ENCODE measurements at places on chromosomes 4 and X. TPM values are rescaled to one million over a fixed set of nuclear protein-coding genes. Genes with fewer than 3 reads are reported as not detected.

Gene GIMD1
- not detected for total RNA-seq

Gene KLKB1
- total RNA-seq: not detected

Gene VSIG1
- 0.71 TPM for total RNA-seq

Gene CLGN
- total RNA-seq: 0.25 TPM

Gene APOOL
- total RNA-seq: 8.9 TPM

Gene EPGN
- total RNA-seq: not detected

Gene ASB11
- not detected for total RNA-seq

Gene EIF2S3
- total RNA-seq: 386 TPM

Gene GAGE1
- not detected for total RNA-seq

Gene RAB41
- total RNA-seq: not detected

Gene MAD2L1
- 53.8 TPM for total RNA-seq

Gene HTN1
- total RNA-seq: not detected

Gene MAGEA6
- not detected for total RNA-seq

Gene PABPC1L2A
- total RNA-seq: not detected

Gene TMEM128
- 20.8 TPM for total RNA-seq

Gene SMPX
- total RNA-seq: not detected

Gene MAGEE1
- total RNA-seq: 0.56 TPM

Gene BRS3
- not detected for total RNA-seq

Gene LIMCH1
- total RNA-seq: 24.1 TPM

Gene PPEF2
- total RNA-seq: not detected

Gene GPR82
- not detected for total RNA-seq

Gene UGT8
- total RNA-seq: not detected

Gene HPGD
- total RNA-seq: not detected

Gene TMSB15A
- 4.5 TPM for total RNA-seq

Gene LARP1B
- 22.2 TPM for total RNA-seq

Gene WNK3
- 2.3 TPM for total RNA-seq

Gene EXOC1L
- not detected for total RNA-seq

Gene SLC10A7
- total RNA-seq: 6.9 TPM

Gene TAPT1
- total RNA-seq: 9.9 TPM

Gene SYTL4
- 30.6 TPM for total RNA-seq

Gene COL4A5
- 15.3 TPM for total RNA-seq

Gene MAGEC1
- 0.07 TPM for total RNA-seq

Gene MYOZ2
- total RNA-seq: 0.20 TPM

Gene TMEM47
- 36.2 TPM for total RNA-seq

Gene RBMXL3
- total RNA-seq: not detected

Gene CFI
- 25.1 TPM for total RNA-seq

Gene SPANXC
- total RNA-seq: not detected

Gene C4orf51
- 0.07 TPM for total RNA-seq

Gene GAGE10
- not detected for total RNA-seq

Gene SAP30
- 19.3 TPM for total RNA-seq

Gene MXRA5
- total RNA-seq: not detected

Gene DLG3
- total RNA-seq: 3.0 TPM

Gene COL25A1
- 0.14 TPM for total RNA-seq

Gene FAM184B
- total RNA-seq: not detected

Gene PAGE3
- total RNA-seq: not detected

Gene IQSEC2
- total RNA-seq: 3.9 TPM

Gene PITX2
- total RNA-seq: 0.26 TPM

Gene AGA
- 35.4 TPM for total RNA-seq

Gene PNMA6F
- not detected for total RNA-seq

Gene TEX13B
- total RNA-seq: not detected

Gene CDKL2
- 0.13 TPM for total RNA-seq

Gene IL15
- 2.0 TPM for total RNA-seq

Gene MAN2B2
- total RNA-seq: 15.3 TPM

Gene TDO2
- total RNA-seq: not detected

Gene CCDC110
- total RNA-seq: 0.73 TPM

Gene CXCR3
- total RNA-seq: not detected

Gene PHOX2B
- total RNA-seq: not detected

Gene FAM9C
- not detected for total RNA-seq
